ENCODE measurements at places on chromosomes 3 and 15.

- DNase-seq, result no peak
Measured at GRCh38 chr15:23564821-23565394, 566 bp upstream of the MKRN3 start.

DNA sequence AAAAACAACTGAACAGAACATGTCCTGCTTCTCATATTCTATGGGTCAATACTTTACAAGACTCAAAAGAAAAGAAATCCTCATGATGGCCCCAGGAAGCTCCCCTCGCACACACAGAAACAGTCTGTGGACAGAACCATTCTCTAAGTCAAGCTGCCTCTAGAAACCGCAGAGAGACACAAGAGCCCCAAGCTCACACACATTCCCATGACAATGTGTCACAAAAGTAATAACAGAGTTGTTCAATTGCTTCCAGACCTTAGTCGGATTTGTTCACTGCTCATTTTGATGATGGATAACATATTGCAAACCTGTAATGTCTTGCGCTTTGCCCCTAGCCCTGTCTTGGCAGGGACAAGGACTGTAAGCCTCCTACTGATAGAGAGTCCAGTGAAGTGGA lies 60.9 kb downstream of the UMPS start:
- DNase-seq, result no peak

GRCh38 chr15:70169147-70169546 lies 71.4 kb upstream of the TLE3 start:
- DNase-seq, result no peak

DNA sequence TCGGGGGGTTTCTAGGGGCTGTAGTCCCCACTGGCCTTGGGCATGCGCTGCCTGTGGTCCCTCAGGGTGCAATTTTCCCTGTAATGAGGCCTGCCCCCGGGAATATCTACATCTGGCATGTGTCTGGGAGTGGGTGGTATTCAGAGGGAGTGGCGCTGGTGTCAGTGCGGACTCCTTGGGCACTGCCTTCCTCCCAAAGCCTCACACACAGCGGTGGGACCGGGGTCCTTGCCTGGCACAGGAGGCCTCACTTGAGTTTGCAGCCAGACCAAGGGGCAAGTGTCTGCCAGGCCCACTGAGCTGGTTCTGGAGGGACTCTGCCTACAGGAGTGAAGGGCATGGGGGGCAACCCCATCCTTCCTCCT lies 53.5 kb upstream of the PCSK6 start:
- DNase-seq, result no peak

- no peak for DNase-seq
Measured at GRCh38 chr3:190620886-190621608, 107.2 kb downstream of the IL1RAP start.

GRCh38 chr3:38698760-38699159 lies 49.3 kb upstream of the SCN5A start:
- no peak for DNase-seq

DNA sequence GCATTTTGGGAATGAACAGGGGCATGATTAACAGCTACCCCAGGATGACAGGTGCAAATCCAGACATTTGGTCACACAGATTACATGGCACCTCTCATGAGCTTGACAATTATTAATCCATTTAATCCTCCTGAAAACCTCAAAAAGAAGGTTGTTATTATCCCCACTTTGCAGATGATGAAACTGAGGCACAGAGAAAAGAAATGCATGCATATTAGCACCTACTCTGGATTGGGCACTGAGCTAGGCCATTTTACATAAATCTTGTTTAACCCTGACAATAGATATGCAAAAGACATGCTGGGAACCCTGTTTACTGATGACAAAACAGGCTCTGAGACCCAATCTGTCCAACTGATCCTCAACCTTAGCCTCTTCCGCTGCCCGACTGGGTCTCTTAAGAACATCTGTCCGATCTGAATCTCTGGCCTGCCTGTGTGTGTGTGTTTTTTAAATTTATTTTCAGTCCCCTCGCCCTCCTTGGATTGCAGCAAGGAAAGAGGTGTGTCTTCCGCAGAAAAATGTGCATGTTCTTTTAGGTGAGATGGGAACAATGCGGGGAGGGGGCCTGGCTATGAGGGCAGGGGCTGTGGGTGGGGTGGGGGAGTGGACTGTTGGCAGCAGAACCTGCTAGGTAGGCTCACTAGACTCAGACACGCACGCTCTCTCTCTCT lies 162.5 kb downstream of the WNT7A start:
- DNase-seq, result no peak

- no peak for DNase-seq
Measured at GRCh38 chr3:19702416-19703078, 231.5 kb downstream of the EFHB start.

DNA sequence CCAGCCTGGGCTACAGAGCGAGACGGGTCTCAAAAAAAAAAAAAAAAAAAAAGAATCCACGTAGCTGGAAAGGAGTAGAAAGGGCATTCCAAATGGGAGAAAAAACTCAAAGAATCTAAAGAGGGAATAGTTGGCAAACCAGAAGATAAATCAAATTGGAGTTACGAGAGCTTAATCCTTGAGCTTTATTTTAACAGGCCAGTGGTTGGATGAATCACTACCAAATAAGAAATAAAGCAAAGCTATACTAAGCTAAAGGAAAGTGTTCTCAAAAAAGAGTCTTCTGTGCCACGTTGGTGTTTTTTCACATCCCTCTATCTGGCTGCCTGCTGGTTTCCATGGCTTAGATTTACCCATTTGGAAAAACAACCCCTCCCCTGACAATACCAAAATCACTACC lies 14.0 kb downstream of the VGLL4 start:
- no peak for DNase-seq

GRCh38 chr15:64092864-64093626 lies 593 bp downstream of the CIAO2A start:
- no peak for DNase-seq

DNA sequence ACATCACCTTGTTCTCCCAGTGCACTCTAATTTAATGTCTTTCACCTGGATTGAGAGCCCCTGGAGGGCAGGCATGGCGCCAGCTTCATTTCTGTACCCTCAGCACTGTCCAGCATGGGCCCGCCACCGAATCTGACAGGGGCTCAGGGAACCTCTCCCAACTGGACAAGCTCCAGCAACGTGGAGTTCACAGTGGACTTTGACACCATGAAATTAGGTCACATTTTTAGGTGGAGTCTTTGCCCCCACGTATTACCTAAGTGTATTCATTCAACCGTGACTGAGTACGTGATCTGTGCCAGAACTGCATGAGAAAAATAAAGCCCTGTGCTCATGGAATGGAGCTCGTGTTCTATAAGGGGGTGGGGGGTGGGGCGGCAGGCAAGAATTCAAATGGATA lies 94.1 kb upstream of the ATP2B2 start:
- DNase-seq, result no peak

- no peak for DNase-seq
Measured at GRCh38 chr3:90180096-90180495, 1072.7 kb downstream of the EPHA3 start.

DNA sequence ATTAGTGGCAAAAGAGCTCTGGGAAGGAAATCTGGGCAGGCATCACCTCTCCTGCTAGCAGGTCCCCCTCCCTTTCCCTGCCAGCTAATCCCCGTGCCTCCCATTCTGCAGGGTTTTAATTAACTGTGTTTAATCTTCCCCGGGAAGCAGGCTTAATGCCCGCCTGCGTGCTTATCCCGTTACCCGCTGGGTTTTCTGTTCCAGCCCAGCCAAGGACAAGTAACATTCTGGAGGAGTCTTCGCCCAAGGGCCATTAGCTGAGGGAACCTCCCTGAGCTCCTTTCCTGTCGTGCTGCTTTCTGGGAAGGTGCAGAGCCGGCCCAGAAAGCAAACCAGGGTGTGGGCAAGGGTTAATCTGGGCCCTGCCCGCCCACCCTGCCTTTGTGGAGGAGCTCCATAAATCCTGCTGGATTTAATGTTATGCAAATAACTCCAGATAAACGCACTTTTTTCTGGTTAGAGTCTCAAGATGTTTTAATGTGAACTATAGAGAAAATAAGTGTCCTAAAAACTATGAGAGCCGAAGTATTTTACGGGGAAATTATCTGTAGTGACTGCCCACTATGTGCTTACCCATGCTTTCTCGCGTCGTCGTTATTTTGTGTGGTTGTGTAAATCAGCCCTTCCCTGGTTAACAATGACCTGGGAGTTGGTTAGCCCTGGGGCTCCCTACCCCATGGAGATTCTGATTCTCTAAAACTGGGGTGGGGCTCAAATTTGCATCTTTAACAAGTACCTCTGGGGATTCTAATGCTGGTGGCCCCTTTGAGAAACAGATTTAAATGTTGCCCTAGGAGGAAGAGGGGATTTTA lies 25.9 kb downstream of the TRIM71 start:
- no peak for DNase-seq

GRCh38 chr15:67134067-67134838 lies 68.9 kb downstream of the SMAD3 start:
- no peak for DNase-seq

GRCh38 chr15:42069496-42070278 lies 24.7 kb downstream of the PLA2G4D start:
- DNase-seq, result no peak

DNA sequence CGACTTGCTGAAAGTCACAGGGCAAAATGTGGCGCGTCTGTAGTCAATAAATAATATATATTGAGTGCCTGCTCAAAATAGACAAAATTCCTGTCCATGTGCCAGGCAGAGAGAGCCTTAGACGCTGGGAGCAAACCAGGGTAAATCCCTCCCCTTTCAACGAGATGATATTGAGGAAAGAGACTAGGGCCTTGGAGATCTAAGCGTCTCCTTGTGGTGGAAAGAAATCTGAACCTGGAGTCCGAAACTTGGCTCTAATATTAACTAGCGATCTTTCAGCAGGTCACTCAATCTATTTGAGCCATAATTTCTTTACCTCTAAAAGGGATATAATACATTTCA lies 348 bp upstream of the DPP8 start:
- no peak for DNase-seq

GRCh38 chr3:152198665-152199064 lies 70.1 kb upstream of the MBNL1 start:
- no peak for DNase-seq

DNA sequence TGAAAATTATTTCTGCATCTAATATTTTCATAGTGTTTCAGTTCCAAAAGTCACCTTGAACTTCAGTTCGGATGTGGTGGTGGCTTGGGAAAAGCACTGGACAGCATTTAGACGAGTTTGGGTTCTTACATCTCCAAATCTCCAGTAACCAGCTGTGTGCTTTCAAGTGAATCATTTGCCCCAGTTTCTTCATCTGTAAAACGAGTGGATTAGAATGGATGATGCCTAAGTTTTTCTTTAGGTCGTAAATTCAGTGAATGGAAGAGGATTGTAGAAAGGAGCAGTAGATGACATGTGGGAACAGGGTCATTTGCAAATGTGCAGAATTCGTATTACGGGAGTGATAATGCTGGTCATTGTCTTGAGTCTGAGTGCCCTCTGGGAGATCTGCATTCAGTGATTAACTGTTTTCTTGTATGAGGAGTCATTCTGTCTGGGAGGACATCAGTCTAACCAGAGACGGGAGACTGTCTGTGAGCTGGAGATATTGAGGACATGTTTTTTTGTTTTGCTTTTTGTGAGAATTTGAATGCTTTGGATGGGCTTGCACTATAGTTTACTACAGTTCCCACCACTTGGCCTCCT lies 641.6 kb upstream of the TBL1XR1 start:
- no peak for DNase-seq

GRCh38 chr3:68211637-68212036 lies 557.2 kb upstream of the SUCLG2 start:
- no peak for DNase-seq

DNA sequence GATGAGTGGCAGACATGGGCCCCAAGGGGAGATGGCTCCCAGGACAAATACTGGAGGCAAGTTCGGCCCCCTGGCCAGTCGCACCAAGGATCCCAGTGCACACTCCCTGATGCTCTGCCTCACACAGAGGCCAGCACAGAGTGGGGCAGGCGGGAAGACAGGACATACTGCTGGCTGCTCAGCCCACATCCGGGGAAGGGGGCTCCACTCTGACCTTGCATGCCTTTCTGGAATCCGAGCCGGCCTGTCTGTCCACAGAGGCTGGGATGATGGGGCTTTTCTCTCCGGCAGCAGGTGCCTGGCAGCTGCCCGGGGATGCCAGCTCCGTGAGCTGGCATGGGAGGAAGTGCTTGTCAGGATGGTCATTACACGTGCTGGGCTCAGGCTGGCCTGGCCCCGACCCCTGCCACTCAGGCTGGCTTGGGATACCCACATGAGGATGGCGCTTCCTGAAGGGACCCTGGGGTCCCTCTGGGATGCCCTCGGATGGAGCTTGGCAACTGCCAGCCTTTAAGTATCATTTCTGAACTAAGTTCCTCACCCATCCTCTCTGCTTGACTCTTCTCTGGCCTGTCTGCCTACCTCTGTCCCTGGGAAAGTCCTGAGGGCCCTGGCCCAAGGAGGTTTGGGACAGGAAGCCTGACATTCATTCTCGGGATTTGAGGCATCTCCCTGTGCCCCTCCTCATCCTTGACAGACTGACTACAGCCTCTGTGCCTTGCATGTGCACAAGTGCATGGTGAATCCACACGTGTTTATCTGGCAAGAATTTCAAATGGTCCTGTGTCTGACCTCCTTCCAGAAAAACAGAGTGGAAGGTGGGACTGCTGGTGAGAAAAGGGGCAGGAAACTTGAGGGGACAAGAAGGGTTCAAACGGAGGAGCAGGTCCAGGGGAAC lies 46.5 kb downstream of the EXOG start:
- no peak for DNase-seq

- no peak for DNase-seq
Measured at GRCh38 chr15:53446376-53446775, 313.1 kb downstream of the WDR72 start.

GRCh38 chr15:78350058-78350457 lies 9.9 kb downstream of the CRABP1 start:
- DNase-seq, result no peak

DNA sequence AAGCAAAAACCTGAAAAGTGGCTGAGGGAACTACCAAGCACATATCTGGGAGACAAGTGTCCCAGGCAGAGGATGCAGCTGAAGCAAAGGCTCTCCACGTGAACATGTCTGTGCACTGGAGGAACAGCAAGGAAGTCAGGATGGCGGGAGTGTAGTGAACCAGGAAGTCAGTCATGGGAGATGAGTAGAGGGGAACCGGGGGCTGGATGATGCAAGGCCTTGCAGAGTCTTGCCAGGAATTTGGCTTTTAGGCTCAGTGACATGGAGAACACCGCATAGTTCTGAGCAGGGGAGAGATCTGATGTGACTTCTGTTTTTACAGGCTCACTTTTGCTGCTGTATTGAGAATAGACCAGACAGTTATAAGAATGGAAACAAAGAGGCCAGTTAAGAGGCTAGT lies 19.0 kb downstream of the C2CD4A start:
- no peak for DNase-seq

- no peak for DNase-seq
Measured at GRCh38 chr3:159783780-159784742, 204.6 kb upstream of the IL12A start.

- DNase-seq, result no peak
Measured at GRCh38 chr15:78179286-78179840, 30.2 kb downstream of the IDH3A start.
